ENCODE measurements at places on chromosomes 7 and 10. TPM values are rescaled to one million over a fixed set of nuclear protein-coding genes. Genes with fewer than 3 reads are reported as not detected.

- H3K27ac ChIP-seq, result no peak overlapping the region
- no peak for DNase-seq
- no peaks in the 10 kb centered on the region for H3K27me3 ChIP-seq
- H3K4me3 ChIP-seq, result no peak overlapping the region
- no peaks in the 10 kb centered on the region for H3K36me3 ChIP-seq
- no peaks in the 10 kb centered on the region for H3K4me1 ChIP-seq
Measured at GRCh38 chr7:41907444-41907843, 204.6 kb upstream of the INHBA start.

The GIMAP8 gene
- 0.10 TPM for total RNA-seq

DNA sequence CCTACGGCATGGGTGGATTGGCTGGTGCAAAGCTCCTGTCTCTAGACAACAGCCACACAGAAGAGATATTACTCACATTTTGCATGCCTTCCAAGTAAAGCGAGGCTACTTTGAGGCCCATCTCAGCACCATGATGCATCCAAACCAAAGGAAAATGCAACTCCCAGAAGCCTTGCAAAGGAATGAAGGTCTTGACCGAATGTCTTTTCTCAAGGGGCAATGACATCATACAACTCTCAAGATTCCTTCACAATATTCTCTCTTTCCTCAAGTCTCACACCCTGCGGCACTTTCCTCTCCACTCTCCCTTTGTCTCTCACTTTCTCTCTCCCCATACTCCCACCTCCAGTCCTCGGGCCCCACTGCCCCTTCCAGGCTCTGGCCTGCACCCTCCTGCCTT lies 44.8 kb upstream of the CPXM2 start:
- DNase-seq, result no peak
- no peak overlapping the region for H3K27ac ChIP-seq
- no peaks in the 10 kb centered on the region for H3K4me1 ChIP-seq
- H3K4me3 ChIP-seq, result no peak overlapping the region
- H3K36me3 ChIP-seq, result no peaks in the 10 kb centered on the region

DNA sequence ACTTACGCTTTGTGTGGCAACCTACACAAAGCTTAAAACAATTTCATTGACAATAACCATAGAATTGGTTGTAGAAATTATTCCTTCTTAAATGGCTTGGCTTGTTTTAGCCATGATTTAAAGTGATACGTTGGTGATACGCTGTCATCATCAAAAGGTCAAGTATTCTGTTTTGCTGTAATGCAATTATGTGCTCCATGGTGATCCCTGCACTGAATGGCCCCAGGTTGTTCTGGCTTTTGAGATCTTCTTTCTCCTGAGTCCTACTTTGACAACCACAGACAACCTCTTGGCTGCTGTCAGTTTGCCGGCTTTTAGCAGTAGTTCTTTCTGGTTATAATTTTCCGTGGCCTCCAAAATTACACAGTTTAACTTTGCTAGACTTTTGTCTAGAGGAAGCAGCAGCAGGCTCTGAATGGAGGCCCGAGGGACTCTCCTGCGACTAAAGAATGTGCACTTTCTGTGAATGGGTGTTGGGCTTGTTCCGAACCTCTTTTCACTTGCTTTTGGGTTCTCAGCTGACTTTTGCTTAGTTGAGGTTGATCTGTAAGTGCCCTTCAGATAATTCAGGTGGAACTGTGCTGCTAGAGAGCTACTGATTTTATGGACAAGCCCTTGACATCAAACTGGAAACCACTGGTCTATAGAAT lies 104.7 kb downstream of the TMEM178B start:
- H3K27me3 ChIP-seq, result no peaks in the 10 kb centered on the region
- H3K4me3 ChIP-seq, result no peak overlapping the region
- H3K36me3 ChIP-seq, result no peaks in the 10 kb centered on the region

DNA sequence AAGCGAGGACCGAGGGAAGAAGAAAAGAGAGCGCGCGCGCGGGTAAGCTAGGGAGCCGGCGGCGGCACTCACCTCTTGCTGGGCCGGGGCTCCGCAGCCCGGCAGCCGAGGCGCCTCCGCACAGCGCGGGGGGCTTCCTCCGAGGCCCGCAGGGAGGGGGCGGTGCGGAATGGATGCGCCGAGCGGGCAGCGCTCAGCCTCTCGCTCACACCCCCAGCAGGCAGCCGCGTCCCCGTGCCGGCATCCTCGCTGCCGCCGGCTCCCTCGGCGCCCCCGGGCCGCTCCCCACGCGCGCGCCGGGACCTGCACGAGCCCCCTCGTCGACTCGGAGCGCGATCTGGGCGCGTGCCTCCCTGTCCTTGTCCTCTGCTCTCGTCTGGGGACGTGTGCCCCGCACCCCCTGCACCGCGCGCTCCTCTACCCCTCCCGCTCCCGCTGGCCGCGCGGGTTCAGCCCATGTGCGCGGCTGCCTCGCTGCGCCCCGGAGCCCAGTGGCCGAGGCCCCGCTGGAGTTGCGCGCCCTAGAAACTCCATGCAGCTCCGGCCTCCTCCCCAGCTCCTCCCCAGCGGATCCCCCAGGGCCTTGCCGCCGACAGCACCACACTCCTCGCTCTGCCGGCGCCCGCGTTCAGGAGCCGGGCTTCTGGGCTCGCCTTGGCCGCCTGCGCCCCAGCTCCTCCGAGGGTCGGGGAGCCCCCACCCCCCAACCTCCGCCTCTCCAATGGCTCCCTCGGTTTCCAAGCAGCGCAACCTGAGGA lies 75.3 kb downstream of the CALN1 start:
- no peaks in the 10 kb centered on the region for H3K4me1 ChIP-seq
- no peak overlapping the region for H3K4me3 ChIP-seq
- no peaks in the 10 kb centered on the region for H3K27me3 ChIP-seq
- no peaks in the 10 kb centered on the region for H3K36me3 ChIP-seq
- H3K27ac ChIP-seq, result no peak overlapping the region

The STEAP1B gene
- total RNA-seq, result 3.3 TPM

The NRCAM gene
- 0.21 TPM for total RNA-seq

DNA sequence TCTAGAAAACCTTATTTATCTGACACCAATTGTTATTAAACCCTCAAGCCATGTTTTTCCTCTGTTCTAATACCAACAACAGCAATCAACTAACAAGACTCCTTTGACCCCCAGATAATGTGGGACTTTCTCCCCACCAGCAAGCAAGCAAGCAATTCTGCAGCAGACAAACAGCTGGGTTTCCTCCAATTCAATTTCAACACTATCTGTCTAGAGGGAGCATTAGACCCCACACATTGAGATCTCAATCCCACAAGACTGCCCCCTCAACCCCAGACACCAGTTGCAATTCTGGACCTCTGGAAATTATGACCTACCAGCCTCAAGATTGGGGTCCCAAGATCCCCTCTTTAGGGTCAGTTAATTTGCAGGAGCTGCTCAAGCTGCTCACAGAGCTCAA lies 89.4 kb upstream of the TMEM26 start:
- no peaks in the 10 kb centered on the region for H3K36me3 ChIP-seq
- H3K27ac ChIP-seq, result no peak overlapping the region
- no peaks in the 10 kb centered on the region for H3K27me3 ChIP-seq
- no peaks in the 10 kb centered on the region for H3K4me1 ChIP-seq

GRCh38 chr7:24178811-24179570 lies 105.0 kb upstream of the NPY start:
- H3K27me3 ChIP-seq, result no peaks in the 10 kb centered on the region
- no peak overlapping the region for H3K4me3 ChIP-seq
- no peak overlapping the region for H3K27ac ChIP-seq
- no peaks in the 10 kb centered on the region for H3K4me1 ChIP-seq
- H3K36me3 ChIP-seq, result no peaks in the 10 kb centered on the region

The SPDYE11 gene
- not detected for total RNA-seq

- no peaks in the 10 kb centered on the region for H3K4me1 ChIP-seq
- H3K27ac ChIP-seq, result no peak overlapping the region
- no peaks in the 10 kb centered on the region for H3K27me3 ChIP-seq
- DNase-seq, result no peak
- no peak overlapping the region for H3K4me3 ChIP-seq
Measured at GRCh38 chr7:155845226-155845625, 33.0 kb upstream of the SHH start.

- H3K4me1 ChIP-seq, result peaks cover 25% of the 10 kb centered on the region
- peaks cover 2% of the 10 kb centered on the region for H3K36me3 ChIP-seq
- H3K27ac ChIP-seq, result no peak overlapping the region
- DNase-seq, result no peak
- H3K4me3 ChIP-seq, result no peak overlapping the region
Measured at GRCh38 chr10:102405632-102406031, 10.1 kb downstream of the NFKB2 start.

The NKX2-3 gene
- total RNA-seq, result 0.15 TPM

All from Panc1 (cell line).